ENCODE measurements at places on chromosomes 7 and 10.
A peak's percentile ranks its signal among the peaks of the same experiment; 100 is the strongest.

- no peak for DNase-seq
Observed at GRCh38 chr10:7475939-7476338, 65.1 kb upstream of the SFMBT2 start.

- no peak for DNase-seq
Observed at GRCh38 chr7:95596198-95597063, at the start of gene PDK4. PDK4 (minus strand) TSS chr7:95596516; CDS start chr7:95596293, 223 bp downstream.

DNA sequence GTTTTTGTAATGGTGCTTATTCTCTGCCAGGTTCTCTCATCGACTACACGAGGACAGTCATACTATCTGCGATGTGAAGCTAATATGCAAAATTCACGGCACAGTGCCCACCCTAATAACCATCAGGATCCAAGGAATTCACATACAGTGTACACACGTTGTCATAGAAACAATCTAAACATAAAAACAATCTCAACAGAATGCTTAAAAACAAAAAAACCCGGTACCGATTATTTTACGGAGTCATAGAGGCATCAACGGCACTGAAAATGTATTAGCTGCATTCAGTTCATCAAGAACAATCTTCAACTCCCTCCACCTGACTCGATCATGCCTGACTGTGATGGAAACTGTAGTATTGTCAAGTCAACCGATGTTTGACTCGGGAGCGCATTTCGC, 628 bp downstream of the MRPS33 start:
- no peak for DNase-seq

DNA sequence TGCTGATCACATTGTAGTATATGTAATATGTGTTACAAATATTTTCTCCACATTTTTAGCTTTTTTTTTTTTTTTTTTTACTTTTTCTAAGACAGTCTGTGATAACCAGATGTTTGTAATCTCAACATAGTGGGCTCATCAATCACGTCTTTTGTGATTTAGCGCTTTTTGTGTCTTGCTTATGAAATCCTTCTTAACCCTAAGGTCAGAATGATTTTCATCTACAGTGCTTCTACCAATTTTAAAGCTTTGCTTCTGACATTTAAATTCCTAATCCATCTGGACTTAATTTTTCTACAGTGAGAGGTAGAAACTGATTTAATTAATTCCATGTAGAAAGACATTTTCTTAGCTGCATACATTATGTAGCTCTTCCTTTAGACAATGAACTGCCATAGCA, 626.4 kb downstream of the TNS3 start:
- no peak for DNase-seq

DNA sequence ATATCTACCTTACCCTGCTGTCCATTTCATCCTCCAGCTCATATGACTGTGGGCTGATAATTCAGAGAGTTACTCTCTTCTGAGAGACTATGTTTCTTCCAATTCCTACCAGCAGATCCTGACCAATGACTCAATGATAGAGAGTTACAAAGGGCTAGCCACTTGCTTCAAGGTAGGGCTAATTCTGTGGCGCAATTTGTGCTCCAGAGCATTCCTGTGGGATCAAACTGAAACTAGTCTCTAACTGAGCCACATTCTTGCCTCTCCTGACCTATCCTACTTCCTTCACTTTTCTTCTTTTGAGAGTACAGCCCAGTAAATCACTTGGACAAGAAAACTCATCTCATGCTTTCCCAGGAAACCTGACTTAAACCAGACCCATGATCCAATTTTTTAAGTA, 17.9 kb upstream of the ASZ1 start:
- DNase-seq, result no peak

- no peak for DNase-seq
Observed at GRCh38 chr10:45552476-45552875, 120.1 kb downstream of the ZFAND4 start.

DNA sequence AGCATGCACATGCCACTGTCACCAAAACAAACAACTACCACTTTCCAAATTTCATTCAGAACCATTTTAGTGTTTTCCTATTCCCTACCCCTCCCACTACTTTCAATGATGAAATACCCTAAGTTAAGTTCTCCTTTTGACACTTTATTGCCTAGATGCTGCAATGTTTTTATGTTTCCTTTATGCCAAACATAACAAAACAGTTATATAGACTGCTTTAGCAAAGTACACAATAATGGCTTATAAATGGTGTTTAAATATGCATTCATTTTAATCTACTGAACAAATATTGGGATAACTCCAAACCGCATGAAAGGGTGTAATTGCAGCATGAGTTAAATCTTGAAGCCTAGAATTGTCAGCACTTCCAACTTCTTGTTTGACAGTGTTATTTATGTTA, 69.2 kb downstream of the PHYHIPL start:
- no peak for DNase-seq

DNA sequence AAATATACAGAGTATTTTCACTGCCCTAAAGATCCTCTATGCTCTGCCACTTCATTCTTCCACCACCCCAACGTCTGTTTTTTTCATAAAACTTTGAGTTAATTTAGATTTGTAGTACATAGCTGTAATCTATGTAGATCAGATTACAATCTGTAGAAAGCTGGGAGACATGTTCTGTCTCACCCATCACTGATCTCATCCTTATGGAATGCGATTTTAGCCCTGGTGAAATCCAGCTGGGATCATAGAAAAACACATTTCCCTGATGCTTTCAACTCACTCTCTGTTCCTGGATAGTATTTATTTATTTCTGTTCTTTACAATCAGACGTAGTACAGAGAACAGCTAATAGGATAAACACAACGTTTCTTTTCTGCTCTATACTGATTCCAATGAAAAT, 521.0 kb downstream of the KIF20B start:
- no peak for DNase-seq

- peak; percentile 5 for DNase-seq
Observed at GRCh38 chr7:47833211-47833610, 115.1 kb downstream of the PKD1L1 start.

GRCh38 chr7:150722431-150722931, 6.1 kb downstream of the GIMAP1 start:
- DNase-seq, result no peak

GRCh38 chr7:148850564-148850963, 33.5 kb downstream of the EZH2 start:
- DNase-seq, result no peak

GRCh38 chr10:22722626-22723169, 8.3 kb upstream of the PIP4K2A start:
- DNase-seq, result no peak

DNA sequence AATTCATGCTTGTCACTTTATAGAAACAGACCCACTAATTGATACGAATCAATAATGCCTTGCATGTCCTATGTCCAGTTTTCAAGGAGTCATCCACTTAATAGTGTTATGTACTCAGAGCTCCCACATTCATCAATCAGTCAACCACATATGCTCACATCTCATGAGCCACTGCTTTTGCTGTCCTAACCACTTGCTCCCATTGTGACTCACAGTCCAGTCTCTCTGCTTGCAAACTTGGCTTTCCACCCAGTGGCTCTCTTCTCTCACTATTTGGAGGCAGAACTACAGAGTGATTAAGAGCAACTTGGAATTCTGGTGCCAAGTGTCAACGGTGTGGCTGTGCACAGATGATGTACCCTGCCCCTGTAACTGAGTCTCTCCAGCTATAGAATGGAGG, 166.0 kb downstream of the SNX13 start:
- DNase-seq, result no peak

GRCh38 chr10:123912466-123912865, 20.9 kb upstream of the CPXM2 start:
- DNase-seq, result no peak

- no peak for DNase-seq
Observed at GRCh38 chr10:114498413-114499111, 94.3 kb upstream of the AFAP1L2 start.

DNA sequence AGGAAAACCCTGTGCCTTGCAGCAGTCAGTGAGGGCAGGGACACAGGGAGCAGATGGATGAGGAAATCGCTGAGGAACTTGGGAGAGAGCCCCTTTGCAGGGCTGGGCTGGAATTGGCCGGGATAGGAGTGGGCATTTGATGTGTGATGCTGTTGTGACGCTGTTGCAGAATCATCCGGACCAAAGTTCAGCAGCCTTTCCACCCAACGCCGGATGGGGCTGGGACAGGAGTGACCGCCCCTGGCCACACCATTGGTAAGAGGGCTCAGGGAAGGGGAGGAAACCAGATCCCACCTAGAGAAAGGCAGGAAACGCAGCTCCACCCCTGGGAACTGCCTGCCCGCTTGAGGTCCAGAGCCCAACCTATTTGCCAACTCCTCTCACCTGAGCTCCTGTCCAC, 33.9 kb downstream of the PAX2 start:
- no peak for DNase-seq

DNA sequence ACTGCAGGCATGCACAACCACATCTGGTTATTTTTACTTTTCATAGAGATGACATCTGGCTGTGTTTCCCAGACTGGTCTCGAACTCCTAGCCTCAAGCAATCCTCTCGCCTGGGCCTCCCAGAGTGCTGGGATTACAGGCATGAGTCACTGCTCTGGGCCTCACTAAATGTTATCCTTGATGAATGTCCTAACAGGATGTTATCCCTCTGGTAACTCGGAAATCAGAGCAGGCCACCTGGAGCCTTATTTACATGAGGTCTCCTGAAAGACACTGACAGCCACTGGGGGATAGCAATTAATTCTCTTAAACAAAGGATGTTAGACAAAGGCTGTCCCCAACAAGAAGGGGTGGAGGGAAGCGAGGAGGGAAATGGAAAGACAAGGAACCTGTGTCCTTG, 4.5 kb upstream of the ZNF438 start:
- no peak for DNase-seq

DNA sequence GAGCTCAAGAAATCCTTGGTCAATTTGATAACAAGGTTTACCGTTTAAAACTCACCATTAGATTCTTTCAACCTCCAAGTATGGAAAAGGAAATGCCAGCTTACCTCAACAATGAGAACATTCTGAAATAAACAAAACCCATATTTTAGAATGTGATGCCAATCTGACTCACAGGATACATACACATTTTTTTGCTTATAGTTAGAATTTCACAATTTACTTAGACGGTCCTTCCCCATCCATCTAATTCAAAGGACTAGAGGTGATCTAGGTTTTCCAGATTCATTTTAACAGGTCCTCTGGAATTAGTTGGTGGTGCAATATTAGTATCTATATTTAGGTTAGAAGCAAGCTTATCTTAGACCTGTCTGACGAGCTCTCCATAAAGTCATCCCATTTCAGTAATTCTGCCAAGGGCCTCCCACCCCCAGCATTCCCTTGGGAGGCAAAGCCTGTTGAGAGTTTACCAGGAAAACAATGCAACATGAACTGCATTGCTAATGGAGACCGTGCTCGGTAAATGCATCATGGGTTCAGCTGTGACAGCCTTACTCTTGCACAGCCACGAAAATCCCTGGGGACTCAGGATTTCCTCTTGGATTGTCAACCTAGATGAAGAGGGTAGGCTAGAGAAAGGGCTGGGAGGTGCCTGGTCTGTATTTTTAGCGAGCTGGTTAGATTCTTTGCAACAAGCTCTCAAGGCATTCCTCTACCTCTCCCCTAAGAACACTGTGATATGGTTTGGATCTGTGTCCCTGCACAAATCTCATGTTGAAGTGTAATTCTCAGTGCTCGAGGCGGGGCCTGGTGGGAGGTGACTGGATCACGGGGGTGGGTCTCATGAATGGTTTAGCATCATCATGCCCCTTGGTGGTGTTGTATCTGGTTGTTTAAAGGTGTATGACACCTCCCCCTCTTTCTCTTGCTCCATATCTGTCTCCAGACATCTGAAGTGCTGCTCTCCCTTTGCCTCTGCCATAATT, 93.8 kb downstream of the PRTFDC1 start:
- no peak for DNase-seq

DNA sequence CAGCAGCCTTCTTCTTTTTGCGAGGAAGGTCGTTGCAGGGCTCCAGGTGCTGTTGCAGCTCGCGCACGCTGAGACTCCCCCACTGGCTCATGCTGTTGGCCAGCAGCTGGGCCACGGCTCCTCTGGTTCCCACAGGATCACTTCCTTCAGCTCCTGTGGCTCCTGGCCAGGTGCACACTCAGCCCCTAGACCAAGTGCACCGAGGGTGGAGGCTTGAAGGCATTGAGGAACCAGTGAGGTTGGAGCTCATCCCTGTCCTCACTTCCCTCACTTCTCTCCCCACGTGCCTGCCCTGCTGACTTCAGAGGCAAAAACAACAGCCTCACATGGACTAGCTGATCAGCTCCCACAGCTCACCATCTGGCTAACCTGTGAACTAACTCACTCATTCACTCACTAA, 46.2 kb upstream of the ADRB1 start:
- DNase-seq, result no peak

- DNase-seq, result no peak
Observed at GRCh38 chr7:120041798-120042197, 231.2 kb upstream of the KCND2 start.

- no peak for DNase-seq
Observed at GRCh38 chr7:127534636-127535035, 50.8 kb downstream of the GCC1 start.

DNA sequence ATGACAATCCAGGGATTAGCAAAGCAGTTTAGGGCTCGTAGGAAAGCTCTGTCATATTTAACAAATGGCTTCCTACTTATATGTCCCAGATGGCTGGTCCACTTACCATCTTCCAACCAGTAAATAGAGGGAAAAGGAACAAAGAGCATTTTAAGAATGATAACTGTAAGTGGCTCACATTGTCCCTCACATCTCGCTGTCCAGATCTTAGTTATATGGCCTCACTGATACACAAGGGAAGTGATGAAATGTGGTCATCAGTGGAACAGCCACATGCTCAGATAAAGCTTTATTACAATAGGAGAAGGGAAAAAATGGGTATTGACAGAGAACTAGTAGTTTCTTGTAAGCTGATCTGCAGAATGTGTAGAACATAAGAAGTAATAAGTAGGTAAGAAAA, 35.8 kb downstream of the IQUB start:
- no peak for DNase-seq

DNA sequence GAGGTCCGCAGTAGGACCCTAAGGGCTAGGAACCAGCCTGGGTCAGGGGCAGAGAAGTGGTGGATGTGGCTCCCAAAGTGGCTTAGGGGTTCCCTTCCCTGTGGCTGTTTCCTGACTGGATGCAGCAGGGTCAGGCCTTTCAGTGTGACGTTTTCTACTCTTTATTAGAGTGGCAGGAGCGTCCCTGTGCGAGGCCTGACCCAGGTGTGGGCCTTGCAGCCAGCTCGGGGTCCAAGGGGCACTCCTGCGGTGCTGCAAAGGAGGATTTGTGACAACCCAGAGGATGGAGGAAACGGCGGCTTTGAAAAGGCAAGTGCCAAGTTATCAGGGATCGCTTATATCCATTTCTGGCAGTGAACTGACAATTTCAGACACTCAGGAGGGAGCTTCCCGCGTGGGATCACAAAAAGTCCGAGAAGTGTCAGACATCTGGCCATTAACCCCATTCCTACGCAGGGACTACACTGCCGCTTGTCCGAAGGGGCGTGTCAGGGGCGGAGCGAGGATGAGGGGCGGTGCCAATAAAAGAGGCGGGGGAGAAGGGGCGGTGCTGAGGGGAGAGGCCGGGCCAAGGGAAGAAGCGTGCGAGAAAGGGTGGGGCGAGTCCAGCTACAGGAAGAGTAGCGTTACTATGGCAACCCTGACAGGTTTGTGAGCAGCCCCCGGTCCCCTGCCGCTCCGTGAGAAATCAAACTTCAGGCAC, 98.8 kb upstream of the ZNF722 start:
- DNase-seq, result peak; percentile 80
